ENCODE measurements at places on chromosomes 2 and 18. TPM values are rescaled to one million over a fixed set of nuclear protein-coding genes. Genes with fewer than 3 reads are reported as not detected.

The SLC11A1 gene
- total RNA-seq: 0.16 TPM

The REG3A gene
- not detected for total RNA-seq

The CHRND gene
- total RNA-seq: not detected

The FSHR gene
- total RNA-seq: 0.07 TPM

The DNAH7 gene
- 1.4 TPM for total RNA-seq

The ADCYAP1 gene
- not detected for total RNA-seq

The OTOS gene
- not detected for total RNA-seq

The UPP2 gene
- not detected for total RNA-seq

Measured in A549 treated with RU486 at 1 μM for 4 hours (cell line).